Hepatocyte (in vitro differentiated cells): ENCODE measurements at places on chromosomes 5 and 9.

DNA sequence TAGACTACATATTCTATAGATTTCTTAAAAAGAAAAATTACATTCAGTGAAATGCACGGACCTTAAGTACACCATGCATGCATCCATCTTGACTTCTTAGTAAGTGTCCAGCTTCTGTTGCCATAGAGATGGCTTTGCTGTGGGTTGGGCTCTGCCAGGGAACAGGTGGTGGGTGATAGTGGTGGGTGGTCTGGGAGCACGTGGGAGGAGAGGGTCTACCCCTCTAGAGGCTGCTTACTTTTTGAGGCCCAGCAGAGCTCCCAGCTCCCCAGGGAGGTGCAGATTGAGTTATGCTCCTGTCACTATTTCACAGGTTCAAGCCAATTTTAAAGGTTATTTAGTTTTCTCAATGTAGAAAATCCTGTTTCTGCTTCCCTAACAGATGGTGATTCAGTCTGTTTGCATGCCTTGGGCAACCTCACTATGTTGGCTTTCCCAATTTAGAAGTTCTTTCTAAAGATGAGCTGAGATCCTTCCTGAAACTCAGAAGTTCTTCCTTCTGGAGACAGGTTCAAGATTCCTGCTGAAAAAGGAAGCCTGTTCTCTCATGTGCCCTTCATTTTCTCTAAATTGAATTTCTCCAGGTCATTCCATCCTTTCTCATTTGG, 107.4 kb upstream of the LHFPL2 start:
- no peak for DNase-seq

GRCh38 chr5:166509085-166509484, 1782.4 kb upstream of the WWC1 start:
- peak; percentile 62 for DNase-seq

DNA sequence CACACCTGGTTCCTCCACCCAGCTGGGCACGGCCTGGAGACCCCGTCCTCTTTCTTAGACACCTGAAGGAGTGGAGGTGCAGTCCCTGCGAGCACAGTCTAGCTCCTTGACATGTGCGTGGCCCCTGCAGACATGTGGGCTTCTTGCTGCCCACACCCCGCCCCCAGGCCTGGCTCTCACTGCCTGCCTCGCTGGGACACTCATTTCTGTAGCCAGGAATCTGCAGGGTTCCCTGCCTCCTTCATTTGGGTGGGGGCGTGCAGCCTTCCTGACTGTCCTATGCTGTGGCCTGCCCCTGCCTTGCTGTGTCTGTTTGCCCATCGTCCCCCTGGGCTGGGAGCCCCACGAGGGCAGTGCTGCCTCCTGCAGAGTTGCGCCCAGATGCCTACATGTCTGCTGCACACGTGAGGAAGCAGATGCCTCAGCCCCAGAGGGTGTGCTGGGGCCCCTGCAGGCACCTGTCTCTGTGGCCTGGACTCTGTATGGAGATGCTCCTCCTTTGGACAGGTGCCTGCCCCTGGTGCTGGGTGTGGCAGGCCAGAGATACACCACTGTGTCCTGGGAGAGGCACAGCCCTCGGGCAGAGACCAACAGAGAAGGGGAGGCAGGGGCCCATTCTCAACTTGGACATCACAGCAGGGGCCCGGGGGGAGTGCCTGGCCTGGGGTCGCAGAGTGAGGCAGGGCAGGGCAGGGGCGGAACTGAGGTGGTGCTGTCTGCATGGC, 22.6 kb downstream of the FLT4 start:
- DNase-seq: no peak

DNA sequence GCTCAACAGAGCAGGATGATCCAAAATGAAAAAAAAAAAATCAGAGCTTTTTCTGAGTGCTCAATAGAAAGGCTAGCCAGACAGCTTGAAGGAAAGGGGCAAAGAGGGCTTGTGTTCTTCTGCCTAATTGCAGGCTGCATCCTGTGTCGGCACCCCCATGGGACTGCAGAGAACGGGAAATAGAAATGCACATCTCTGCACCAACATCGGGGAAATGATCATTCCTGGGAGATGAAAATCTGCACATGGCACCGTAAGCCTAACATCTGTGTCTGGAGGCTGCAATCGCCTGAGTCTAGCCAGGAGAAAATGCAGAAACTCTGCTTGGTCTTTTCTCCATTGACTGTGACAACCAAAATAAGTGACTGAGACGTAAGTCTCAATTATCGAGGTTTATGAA, 243.9 kb downstream of the ICE1 start:
- DNase-seq: no peak

GRCh38 chr5:156974328-156974727, 11.3 kb upstream of the TIMD4 start:
- DNase-seq: no peak

DNA sequence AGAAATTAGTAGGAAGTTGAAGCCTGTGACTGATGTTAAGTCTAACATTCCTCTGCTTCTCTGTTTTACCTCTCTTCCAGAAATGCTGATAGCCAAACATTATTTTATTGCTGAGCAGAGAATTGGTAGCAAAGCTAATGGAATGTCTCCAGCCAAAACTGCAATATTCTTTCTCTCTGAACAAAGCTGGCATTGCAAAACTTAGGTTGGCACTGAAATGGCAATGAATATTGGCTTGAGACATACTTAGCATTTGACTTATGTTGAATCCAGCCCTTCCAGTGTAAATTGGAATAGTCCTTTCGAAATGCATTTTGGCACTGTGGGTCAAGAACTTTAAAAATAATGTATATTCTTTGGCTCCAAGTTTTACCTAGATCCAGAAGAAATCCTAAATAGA, 21.1 kb downstream of the FAF2 start:
- no peak for DNase-seq

DNA sequence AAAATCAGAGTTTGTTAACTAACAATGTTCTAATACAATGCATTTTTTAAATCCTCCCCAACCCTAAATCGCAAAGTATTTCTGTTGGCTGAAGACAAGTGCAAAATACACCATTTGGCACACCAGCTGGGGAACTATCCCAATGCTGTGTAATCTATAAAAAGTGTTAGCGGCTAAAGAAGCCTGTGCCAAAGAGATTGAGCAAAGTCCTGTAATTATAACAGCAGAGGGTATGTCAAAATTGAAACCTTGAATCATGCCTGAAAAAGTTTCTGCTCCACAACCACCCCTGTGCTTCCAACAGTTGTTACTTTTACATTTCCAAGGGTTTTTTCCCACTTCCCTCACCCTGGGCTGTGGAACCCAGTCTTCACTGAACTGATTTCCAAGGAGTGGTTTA, 83.1 kb upstream of the PLPP6 start:
- DNase-seq: no peak

DNA sequence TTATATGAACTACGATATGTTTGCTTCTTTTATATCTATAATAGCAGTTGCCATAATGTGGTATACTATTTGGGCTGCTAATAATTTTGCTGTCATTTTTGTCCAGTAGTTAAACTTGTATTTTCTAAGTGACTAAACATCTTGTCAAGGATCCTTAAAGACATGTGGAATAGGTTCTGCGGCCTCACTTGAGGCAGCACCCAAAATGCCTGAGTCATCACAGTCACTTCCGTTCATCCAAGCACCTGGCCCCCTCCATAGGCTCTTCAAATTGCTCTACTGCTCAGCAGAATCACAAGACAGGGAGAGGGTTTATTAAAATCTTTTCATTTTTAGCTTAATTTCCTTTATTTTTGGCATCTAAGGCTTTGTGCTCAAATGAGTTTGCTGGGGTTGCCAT, 259.1 kb downstream of the AOPEP start:
- no peak for DNase-seq

DNA sequence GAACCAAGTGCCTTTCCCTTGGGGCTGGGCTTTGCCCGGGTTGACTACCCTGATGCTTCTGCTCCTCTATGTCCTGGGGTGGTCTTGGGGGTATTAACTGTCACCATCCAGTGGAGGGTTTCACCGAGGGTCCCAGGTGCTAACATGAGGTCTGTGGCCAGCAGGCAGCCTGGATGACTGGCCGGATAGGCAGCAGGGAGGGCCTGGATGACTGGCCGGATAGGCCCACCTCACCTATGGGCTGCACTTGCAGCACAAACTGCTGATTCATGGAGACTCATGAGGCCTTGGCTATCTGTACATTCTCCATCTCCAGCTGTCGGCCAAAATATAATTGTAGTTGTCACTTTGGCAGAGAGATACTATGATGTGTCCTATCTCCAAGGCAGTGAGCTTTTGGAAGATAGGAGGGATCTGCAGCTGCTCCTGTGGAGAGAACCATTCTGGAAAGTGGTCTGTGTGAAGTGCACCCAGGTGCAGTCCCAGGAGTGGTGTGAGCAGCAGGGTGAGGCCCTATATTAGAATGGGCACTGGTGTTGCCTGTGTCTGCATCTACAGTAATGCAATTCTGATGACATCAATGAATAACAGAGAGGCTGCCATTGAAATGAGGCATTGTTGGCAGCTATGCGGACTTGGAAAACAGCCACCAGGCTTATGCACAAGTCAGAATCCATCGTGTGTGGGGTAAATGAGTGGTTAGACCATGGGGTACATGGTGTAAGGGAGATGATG, 26.3 kb upstream of the CDKN2AIPNL start:
- DNase-seq: no peak

- peak; percentile 65 for DNase-seq
Measured at GRCh38 chr5:32589942-32590869, 4.8 kb downstream of the SUB1 start.

DNA sequence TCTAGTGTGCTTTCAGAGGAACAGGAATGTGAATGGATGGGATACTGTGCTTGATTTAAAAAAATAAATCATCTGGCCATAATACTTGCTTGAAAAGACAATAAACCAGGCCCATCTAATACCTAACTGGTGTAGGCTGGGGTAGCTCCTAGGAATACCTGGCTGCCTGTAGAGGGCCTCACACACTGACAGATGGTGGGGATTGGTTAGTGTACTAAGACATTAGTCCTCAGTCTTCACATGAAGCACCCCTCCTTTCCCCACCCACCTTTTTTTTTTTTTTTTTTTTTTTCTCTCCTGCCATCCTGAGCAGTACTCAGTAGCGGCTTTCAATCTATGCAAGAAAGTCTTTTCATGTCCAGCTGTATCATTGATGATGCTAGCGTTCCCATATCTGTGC, 130.5 kb downstream of the ADGRV1 start:
- DNase-seq: no peak

GRCh38 chr5:81639556-81639955, 111.3 kb downstream of the SSBP2 start:
- no peak for DNase-seq

DNA sequence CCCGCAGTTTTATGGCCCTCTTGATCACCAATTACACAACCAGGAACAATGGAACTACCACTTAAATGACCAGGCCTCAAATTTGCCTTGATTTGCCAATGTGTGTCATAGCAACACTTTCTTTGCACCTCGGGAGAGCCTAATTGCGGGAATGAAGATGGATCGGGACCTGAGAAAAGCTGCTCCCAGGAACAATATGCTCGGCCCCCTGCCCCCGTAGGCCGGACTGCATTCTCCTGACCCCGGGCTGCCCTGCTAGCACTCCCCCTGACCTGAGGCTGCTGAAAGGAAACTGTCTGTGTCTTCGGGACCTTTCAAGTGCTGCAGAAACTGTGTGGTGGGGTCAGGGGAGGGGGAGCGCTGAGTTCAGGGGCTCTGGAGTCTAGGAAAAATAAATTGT, 294.3 kb upstream of the IRX1 start:
- DNase-seq: no peak

DNA sequence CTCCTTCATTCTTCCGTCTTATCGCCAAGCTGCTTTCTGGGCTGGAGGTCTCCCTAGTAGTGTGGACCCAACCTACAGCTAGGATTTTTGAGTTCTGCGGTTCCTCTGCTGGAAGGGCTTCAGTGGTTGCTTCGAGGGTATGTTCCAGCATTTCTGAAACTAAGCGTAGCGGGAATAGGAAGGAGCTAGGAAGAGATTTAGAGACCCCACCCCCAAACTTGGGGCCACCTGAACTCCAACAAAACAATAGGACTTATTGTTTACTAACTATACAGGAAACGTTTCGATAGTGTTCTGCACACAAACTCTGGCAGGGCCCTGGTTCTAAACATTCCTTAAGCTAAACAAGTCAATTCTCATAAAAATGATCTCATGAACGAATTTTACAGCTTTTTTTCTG, 346.7 kb downstream of the PLK2 start:
- no peak for DNase-seq

DNA sequence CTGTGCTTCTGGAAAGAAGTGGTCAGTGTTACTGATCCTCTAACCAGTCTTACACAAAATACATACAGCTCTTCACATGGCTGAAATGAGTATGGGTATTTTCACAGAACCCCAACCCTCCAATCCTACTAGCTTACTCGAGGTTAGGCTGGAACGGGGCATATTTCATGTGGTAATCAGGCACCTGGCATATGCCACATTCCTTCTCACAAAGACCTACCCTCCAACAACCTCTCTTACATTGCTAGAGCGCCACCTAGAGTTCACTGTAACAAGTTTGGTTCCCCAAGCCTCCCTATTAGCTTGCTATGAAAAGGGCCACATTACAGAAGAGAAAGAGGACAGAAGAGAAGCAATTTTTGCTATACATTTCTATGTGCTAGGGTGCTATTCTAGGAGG, 597.3 kb downstream of the PRELID2 start:
- DNase-seq: peak; percentile 87

- no peak for DNase-seq
Measured at GRCh38 chr9:98094851-98095250, 24.2 kb downstream of the TRIM14 start.

GRCh38 chr5:59267033-59267432, 626.5 kb downstream of the PDE4D start:
- DNase-seq: no peak

- no peak for DNase-seq
Measured at GRCh38 chr9:38057416-38058195, 11.4 kb downstream of the SHB start.

DNA sequence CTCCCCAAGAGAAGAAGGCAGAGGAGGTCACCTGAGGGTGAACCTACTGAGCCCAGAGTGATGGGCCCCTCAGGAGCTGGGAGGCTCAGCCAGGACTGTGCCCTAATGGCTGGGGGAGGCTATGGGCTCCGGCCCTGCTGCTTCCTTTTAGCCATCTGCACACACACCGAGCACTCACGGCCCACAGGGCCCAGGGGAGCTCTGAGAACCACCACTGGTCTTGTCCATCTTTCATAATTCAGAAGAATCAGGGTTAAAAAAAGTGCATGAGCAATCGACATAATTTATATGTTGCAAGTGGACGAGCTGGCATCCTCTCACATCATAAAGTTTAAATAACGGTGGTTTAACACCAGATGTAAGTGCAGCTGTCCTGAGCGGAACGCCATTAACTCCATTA, 162.1 kb downstream of the FSTL4 start:
- no peak for DNase-seq

DNA sequence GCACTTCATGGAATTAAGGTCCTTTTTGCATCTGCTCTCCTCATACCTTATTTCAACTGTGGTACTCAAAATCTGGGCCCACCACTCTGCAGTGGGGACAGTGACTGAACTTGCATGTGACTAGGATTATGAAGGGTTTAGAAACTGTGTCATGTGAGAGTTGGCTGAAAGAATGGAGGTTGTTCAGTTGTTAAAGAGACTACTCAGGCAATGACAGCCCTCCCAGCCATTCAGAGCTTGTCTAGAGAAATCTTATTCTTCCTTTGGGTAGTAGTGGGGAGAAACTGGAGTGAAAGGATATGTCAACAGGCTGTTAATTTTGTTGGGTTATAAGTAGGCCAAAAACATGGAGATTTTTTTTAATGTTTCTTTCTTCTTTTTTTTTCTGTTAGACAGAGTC, 10.3 kb downstream of the AOPEP start:
- no peak for DNase-seq

- no peak for DNase-seq
Measured at GRCh38 chr9:86042199-86042978, 57.0 kb downstream of the GOLM1 start.

- peak; percentile 71 for DNase-seq
Measured at GRCh38 chr9:95189251-95190098, 128.0 kb downstream of the FANCC start.
